Stimulated activated CD8-positive, alpha-beta memory T cell treated with anti-CD3 and anti-CD28 coated beads, Interleukin-12 subunit alpha, Interleukin-12 subunit beta, amount 100 ng/mL, for 1 hour (primary cell): ENCODE measurements at places on chromosomes 7 and 10.

GRCh38 chr7:68674826-68675225, 923.4 kb upstream of the AUTS2 start:
- DNase-seq = no peak

DNA sequence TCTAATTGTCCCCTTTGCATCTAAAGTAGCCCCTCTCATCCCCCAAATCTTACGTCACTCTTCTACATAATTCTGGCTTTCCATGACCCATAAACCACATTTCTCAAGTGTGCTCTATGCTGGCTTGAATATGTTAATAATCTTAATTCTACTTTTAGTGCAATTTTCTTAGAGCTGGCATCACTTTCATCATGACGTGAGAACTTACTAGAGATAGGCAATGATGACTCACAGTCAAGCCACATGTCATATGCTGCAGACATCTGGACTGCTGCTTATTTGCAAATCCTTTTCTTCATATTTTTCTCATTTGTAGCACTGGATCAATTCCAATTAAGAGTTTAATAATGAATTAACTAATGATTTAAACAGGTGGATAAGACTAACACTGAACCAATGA, 260.7 kb upstream of the PRKCQ start:
- DNase-seq = no peak

GRCh38 chr7:2680792-2681490, 7.1 kb upstream of the AMZ1 start:
- DNase-seq = peak; percentile 22

DNA sequence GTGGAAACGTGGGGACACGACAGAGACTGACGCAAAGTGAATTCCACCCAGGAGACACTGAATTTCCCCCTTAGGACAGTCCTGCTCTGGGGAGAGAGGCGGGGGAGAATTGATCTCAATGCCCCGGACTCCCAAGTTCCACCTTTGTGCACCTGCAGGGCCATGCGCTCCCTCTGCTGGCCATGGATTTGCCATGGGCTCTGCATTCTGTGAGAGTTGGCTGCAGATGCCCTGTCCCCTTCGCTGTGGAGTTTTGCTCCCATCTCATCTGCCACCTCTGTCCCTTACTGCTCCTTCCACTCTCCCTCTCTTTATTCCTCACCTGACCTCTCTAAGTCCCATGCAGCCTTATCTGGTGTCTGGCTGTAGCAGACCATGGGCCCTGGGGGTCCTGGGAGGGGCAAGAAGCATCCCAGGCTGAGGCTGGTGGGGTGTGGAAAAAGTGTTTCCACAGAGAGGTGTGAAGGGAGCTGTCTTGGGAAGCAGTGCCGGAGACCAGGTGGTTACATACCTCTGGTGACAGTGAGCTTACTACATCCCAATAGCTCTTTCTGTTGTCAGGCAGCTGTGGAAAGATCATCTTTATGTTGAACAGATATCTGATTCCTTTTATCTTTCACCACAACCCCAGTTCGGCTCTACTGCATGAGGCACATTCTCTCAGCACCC, 14.3 kb downstream of the GHRHR start:
- DNase-seq = no peak

GRCh38 chr7:13416071-13416470, 573.4 kb downstream of the ETV1 start:
- no peak for DNase-seq

DNA sequence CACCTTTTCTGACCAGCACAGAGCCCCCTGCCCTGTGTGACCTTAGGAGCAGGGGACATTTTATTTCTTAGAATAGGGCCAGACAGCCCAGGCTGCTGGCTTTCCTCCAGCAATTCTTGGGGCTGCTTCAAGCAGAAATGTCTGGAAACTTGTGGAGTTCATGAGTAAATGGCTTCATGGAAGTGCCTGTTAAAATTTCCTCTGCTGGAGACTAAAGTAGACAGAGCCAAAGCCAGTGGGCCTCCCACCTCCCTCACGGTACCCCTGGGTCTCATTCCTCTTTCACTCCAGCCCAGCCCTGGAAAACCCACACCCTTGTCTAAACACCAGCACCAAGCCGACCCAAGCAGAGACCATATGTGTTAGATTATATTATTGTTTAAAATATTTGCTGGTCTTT, 505.5 kb upstream of the ZMIZ1 start:
- DNase-seq = no peak

GRCh38 chr10:58826694-58827093, 314.0 kb downstream of the BICC1 start:
- DNase-seq = no peak

DNA sequence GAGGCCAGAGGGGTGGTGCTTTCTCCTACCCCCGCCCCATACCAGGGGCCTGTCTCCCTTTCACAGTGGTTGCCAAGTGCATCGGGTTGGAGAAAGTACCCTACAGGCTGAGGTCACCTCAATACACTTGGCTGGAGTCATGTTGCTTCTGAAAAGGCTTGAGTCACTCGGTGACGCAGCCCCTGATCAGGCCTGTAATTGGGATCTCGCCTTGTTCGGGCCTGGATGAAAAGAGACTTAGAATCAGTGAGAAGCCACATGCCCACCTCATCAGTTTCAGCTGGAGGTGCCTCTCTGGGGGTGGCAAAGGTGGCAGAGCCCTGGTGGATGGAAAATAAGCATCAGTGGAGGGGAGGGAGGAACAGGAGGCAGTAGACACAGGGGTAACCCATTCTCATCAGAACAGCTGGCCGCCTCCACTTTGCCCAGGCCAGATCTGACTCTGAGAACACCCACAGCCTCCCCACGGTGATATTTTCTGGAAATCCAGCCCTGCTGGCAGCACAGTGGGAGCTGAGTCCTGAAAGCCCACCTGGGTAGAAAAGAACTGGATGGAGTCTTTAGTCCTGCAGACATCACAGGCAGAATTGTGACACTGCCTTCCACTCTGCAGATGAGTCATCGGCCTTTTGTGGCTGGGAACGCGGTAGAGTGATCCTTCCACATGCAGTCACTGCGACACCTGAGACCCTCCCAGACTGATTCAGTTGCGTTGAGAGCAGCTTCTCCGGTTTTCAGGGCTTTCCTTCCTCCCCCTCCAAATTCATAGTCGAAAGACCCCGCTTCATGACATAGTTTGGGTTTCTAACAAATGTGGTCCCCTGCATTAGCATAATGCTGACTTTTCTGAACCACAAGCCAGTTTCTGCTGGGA, 108.0 kb downstream of the GRK5 start:
- DNase-seq = peak; percentile 57

GRCh38 chr10:91540733-91541132, 92.1 kb downstream of the PPP1R3C start:
- no peak for DNase-seq

GRCh38 chr10:70135046-70135445, 2.4 kb upstream of the AIFM2 start:
- DNase-seq = no peak

DNA sequence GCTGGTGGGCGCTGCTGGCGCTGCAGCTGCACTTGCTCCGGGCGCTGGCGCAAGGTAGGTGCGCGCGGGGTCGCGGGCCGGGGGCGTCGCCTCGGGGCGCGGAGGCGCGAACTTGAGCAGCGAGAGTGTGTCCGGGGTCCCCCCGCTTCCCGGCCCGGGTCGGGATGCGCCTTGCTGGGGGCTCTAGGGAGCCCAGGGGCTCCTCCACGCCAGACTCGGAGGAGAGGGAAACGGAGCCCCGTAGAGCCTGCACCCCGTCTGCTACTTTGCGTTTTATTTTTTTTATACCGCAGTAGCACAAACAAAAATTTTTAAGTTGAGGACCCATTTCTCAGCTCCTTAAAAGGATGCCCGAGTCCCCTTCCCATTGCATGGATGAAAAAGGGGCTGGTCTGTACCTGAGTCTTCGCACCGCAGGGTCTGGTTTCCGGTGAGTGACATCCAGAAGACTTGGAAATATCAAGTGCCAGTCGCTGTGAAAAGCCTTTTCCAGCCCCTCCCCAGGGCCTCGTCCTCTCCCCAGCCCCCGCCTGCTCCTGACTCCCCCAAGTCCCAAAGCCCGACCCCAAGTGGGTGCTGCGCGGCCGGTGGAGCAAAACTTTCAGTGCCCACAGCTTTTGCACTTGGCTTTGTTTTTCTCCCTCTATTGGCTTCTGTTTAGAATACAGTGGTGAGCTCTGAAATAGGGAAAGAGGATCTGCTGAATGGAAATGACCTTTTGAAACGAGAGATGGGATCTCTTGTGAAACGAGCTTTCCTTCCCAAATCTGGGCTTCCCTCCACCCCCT, 973 bp downstream of the SDK1 start:
- DNase-seq = no peak

- no peak for DNase-seq
These were observed 259.4 kb upstream of the CELF2 start for GRCh38 chr10:10758306-10758705.

DNA sequence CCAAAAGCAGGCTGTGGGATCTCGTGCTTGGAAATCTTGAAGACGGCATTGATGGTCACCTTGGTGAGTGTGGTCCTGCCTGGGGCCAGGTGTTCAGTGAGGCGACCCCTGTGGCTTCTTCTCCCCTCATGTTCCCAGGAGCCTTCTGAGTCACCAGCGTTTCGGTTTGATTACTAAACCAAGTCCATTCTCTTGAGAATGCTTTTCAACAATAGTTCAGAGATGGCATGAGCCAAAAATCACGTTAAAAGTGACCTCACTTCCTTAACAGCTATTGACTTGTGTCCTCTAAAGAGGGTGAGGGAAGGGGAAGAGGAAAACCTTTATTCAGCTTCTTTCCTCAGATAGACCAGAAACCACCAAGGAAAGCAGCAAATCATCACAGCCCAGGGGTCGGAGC, 315.2 kb downstream of the GATA3 start:
- no peak for DNase-seq

DNA sequence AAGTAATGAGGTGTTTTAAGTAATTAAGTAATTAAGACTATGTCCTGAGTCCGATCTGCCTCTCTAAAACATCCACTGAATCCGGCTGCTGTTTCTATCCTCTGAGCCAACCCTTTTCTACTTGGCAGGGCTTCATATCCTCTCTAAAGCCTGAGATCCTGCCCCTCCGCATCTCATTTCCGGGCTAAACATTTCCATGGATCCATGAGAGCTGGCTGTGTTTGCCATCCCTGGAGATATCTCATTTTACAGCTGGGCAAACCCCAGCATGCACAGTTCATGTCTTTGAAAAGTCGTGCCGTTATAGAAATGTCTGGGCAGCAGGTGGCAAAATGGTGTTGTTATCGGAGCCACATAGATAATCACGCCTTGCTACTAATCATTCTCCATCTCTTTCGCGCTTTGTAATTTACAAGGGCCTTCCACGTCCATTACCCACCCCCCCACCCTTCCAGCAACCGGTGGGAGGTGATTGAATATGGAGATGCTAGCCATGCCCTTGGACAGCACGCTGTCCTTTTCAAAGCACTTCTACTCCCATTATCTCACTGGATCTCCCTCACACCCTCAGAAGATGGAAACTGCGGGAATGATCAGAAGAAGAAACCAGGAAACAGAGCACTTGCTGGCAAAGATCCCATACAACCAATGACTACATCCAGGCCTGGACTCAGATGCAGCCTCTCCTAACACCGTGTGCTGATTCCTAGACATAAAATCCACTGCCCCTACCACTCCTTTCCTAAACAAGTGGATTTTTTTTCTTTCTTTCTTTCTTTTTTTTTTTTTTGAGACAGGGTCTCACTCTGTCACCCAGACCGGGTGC, 1189.2 kb downstream of the TYW1 start:
- DNase-seq = no peak

DNA sequence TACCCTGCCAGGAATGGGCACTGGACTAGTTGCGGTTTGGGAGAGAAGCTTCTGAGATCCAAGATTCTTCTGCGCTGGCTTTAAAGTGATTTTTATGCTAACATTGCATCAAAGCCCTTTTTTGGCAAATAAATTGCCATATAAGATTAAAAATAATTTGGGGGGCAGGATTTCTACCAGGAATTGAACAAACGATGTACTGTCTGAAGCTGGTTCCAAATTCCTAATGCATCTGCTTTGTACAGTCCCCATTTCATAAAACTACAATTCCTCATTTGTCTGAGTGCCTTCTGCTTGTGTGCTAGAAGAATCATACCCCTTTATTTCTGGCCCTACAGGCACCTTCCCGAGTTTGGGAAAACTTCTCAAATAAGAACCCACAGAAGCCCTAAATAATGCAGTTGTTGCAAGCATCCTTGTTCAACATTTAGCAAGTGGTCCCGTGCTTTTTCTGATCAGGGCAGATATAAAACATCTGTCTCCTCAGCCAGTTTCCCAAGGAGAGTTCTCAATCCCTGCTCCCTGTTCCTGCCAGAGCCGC, 349.7 kb downstream of the PTEN start:
- DNase-seq = no peak

GRCh38 chr7:153496257-153496656, 555.9 kb upstream of the DPP6 start:
- no peak for DNase-seq

DNA sequence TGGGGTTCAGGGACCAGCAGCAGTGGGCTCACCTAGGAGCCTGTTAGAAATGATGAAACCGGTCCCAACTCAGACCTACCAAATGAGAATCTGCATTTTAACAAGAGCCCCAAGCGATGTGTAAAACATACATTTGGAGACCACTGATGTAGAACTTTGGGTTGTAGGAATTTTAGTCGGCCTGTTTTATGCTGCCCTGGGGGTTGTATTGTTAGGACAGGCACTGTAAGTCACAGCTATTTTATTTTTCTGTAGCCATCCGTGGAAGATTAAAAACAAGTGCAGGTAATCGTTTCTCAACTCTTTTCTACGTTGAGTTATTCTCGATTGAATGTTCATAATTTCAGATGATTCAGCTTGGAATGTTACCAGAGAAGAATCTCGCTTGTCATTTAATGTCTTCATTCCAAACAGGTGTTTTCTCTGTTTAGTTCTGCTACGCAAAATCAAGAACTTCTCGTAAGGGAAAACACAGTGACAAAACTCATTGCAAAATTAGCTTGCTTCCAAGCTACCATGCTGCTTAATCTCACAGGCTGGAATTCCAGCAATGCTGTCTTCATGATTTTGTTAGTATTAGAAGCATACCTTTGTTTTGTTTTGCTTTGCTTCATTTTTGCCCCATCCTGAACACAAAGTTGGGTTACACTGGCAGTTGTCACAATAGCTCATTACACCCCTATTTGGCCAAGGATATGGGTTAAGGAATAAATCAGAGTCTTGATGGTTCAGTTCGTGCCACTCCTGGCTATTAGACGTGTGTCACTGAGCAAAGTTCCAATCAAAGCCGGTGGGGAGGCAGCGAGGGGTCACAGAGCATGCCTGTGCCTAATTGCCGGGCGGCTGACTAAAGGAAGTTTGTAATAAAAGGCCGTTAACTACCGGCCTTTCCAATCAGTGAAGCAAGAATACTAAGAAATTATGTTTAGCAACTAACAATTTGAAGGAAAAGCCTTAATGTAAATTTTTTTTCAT, 676.9 kb downstream of the GATA3 start:
- DNase-seq = no peak

DNA sequence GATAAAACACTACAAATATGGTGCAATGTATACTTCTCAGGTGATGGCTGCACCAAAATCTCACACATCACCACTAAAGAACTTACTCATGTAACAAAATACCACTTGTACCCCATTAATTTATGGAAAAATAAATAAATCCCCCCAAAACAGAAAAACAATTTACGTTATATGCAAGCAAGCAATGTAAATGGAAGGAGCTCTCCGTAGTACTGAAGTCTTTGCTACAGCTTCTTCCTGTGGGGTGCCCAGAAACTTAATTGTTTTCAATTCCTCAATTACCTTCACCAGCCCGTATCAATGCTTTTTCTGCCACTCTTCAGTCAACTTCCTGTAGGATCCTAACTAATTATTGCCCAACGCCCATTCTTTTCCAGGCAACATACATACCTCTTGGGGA, 138.1 kb downstream of the RELN start:
- no peak for DNase-seq

GRCh38 chr10:9381733-9382532, 1327.4 kb downstream of the GATA3 start:
- DNase-seq = no peak
